ENCODE measurements at places on chromosomes 6 and 20. TPM values are rescaled to one million over a fixed set of nuclear protein-coding genes. Genes with fewer than 3 reads are reported as not detected.

GRCh38 chr6:79604583-79605037 lies 26.5 kb upstream of the SH3BGRL2 start:
- no peak for DNase-seq

- no peak for DNase-seq
These were observed 190.1 kb downstream of the CDH4 start for GRCh38 chr20:61442075-61442670.

GRCh38 chr6:2951728-2952127 lies 19.6 kb downstream of the SERPINB6 start:
- DNase-seq = no peak

WTAP gene
- total RNA-seq = 111 TPM

- DNase-seq = no peak
These were observed 1.1 kb downstream of the OCSTAMP start for GRCh38 chr20:46549188-46549972.

DNA sequence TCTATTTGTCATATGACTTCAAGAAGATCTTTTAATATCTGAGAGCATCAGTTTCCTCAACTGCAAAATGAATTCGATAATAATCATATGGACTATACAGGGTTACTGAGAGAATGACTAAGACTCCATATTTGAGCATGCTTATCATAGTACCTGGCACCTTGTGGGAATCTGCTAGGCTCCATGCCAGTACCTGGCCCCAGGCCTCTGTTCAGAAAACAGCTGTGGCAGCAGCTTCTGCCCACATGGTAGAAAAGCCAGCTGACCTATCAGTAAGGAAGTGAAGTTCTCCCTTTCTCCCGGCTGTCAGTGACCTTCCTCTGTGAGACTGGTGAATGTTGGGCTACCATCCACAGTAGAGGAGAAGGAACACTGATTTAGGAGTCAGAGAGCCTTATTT lies 574.9 kb upstream of the CHD6 start:
- DNase-seq = no peak

DNA sequence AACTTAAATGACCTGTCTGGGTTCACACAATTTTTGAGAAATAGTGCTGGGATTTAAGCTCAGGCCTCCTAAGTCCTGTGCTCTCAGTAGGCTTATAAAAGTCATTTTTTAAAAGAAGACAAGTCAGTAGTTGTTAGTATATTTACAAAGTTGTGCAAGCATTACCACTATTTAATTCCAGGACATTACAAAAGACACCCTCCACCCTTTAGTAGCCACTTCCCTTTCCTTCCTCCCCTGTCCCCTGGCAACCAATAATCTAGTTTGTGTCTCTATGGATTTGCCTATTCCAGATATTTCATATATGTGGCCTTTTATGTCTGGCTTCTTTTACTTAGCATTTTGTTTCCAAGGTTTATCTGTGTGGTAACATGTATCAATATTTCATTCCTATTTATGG lies 37.6 kb downstream of the HMGN3 start:
- no peak for DNase-seq

SPATS1 gene
- not detected for total RNA-seq

DNA sequence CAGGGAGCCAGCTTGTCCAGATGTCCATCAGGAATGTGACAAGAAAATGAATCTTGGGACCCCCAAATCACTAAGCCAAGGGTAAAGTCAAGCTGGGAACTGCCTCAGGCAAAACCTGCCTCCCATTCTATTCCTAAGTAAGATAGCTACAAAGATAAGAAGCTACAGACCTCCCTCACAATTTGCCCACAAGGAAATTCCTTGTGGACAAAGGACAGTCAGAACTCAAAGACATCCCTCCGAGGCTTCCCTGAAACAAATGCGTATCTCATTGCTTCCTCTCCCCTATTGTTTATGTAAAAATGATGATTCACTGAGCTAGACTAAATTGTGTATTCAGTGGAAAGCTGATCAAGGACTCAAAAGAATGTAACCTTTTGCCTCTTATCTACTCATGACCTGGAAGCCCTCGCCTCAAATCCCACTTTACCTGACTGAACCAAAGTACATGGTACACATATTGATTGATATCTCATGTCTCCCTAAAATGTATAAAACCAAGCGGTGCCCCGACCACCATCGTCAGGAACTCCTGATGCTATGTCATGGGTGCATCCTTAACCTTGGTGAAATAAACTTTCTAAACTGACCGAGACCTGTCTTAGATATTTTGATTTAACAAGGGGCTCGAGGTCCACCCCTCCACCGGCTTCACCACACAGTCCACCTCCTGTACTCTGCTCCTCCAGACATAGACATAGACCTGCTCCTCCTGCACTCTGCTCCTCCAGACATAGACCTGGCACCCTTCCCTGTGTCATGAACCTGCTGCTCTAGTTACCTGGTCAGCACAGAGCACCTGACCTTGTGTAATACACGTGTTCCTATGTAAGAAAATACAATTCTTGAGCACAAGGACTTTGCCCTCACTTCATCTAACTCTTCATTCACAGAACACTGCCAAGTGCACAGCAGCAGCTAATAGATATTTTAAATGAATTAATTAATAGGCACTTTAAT lies 81.4 kb downstream of the WDR27 start:
- no peak for DNase-seq

DNA sequence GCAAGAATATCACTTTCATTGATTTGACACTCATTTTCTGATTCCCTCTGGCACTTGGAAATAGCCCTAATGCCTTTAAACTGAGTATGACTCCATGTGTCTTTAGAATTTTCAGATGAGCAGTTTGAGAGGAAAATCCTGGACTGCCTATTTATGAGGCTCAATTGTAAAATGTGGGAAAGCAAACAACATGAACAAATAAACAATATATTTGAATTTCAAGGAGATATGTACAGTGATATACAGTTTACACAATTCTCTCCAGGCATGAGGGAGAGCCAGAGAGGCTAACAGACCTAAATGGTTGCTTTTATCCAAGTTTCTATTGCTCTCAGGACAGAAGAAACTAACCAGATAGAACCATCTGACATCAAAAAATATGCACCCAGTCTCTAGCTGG lies 748.2 kb upstream of the NRSN1 start:
- DNase-seq = no peak

GRCh38 chr20:63409066-63409833 lies 48.1 kb upstream of the CHRNA4 start:
- no peak for DNase-seq

DNA sequence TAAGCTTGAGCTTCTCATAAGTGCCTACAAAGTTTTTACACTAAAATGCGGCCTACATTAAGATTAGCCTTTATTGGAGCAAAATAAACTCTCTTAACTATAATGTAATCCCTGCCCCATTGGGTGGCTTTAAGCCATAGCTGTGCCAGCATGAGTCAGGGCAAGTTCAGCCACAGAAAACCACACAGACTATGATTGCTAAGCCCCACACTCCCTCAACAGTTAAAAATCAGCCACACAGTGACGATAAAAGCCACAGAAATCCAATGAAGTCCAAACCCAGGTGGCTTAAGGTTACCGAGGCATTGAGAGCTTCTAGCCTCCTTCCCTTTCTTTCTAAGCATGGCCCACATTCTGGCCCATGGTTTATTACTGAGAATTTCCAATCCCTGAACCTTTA lies 61.6 kb downstream of the GRM1 start:
- no peak for DNase-seq

MYB gene
- 0.72 TPM for total RNA-seq

DNA sequence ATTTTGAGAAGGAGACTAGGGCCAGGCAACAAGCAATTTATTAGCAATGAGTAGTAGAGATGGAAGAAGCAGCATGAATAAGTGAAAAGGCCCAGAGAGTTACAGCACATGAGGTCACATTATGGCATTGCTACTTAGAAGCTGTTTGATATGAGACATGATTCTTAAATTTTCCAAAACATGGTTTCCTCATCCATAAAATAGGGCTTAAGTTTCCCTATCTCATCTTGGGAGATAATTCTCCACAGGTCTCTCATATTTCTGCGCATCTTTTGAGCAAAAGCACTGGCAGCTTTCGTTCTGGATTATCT lies 656.1 kb downstream of the EPHA7 start:
- DNase-seq = peak; percentile 62

DNA sequence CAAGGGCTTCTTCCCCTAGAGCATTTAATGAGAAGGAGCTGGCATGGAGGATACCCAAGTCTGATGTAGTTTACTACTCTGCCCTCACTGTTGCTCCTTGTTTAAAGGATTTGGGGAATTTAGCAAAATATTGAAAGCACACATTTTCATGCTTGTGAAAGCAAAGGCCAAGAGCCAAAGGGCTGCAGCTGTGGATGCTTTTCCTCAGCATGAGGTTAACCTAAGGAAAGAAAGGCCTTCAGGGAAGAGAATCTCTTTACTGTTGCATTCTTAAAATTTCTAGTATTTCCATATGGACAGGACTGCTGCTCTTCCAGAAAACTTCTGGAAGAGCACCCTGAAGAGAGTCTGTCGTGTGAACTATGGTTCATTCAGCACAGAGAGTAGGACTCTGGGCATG lies 45.9 kb upstream of the SASH1 start:
- DNase-seq = peak; percentile 51

HCRTR2 gene
- total RNA-seq = 1.4 TPM

DNA sequence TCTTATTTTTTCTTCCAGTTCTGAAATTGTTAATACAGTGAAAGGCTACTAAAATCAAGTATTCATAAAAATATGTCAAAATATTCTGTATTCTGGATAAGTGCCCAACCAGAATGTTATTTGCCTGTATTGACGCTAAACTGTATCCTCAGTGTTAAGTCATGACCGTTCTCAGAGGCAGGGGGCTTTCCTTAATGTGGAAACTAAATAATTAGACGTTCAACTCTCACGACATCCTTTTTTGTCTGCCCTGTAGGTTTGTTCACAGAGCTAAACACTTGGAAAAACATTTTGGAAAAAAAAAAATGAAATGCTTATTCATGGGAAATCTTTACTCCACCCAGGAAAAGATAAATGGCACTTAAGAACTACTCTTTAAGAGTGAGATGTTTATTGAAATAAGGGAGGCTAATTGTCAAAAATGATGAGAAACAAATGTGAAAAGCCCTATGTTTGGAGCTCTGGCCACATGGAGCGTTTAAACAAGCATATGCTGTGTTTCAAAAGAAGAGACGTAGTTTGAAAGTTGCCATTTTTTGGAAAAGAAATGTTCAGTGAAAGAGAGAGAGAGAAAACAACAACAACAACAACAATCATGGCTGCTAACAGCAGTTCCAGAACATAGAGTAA lies 453.1 kb upstream of the MARCKS start:
- DNase-seq = no peak

- no peak for DNase-seq
These were observed 44.7 kb downstream of the TFEB start for GRCh38 chr6:41690541-41691330.

GRCh38 chr6:98308564-98308963 lies 525.8 kb upstream of the POU3F2 start:
- no peak for DNase-seq

LGSN gene
- 4.1 TPM for total RNA-seq

COL9A1 gene
- 9.4 TPM for total RNA-seq

EPPIN gene
- 6.3 TPM for total RNA-seq

SOBP gene
- 29.6 TPM for total RNA-seq

DNA sequence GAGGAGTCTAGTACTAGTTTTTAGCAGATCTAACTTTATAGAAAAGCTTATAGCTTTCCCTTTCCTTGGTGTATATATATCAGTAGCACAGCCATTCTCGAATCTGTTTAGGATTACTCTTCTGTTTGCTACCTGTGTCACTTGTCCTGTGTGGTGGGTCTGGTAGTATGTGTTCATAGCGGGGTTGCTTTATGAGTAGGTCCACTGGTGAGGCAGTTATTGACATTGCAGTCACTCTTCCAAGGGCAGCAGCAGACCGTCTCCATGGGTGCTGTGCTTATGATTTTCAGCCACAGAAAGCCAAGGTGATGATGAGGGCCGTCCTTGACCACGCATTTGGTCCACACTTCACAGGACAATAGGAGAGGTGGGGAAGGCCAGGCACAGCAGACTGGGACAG lies 171.5 kb downstream of the CDKAL1 start:
- no peak for DNase-seq

DNA sequence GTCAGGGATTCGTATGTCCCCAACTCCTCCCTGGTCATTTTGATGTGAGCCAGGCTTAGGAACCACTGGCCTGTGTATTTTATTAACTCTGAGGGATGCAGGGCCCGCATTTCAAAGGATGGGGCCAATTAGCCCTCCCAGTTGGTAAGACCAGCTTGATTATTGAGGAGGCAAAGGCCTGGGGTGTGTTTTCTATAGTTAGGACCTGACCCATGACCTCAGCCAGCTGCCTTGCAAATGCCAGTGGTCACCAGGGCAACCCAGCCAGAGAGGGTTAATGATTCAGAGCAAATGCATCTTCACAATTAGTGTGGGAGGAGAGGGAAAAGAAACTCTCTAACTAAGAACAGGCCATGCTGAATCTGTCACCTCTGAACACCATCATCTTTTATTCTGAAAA lies 835.4 kb downstream of the MAFB start:
- DNase-seq = no peak

- no peak for DNase-seq
These were observed 3.7 kb downstream of the ACSS1 start for GRCh38 chr20:25054096-25054820.

- DNase-seq = no peak
These were observed 5.4 kb downstream of the PPDPF start for GRCh38 chr20:63525971-63526370.

- DNase-seq = peak; percentile 44
These were observed 751.5 kb downstream of the EPHA7 start for GRCh38 chr6:92667843-92668242.

GNAS-AS1 gene
- total RNA-seq = 4.1 TPM

NMBR gene
- total RNA-seq = 0.48 TPM

DNA sequence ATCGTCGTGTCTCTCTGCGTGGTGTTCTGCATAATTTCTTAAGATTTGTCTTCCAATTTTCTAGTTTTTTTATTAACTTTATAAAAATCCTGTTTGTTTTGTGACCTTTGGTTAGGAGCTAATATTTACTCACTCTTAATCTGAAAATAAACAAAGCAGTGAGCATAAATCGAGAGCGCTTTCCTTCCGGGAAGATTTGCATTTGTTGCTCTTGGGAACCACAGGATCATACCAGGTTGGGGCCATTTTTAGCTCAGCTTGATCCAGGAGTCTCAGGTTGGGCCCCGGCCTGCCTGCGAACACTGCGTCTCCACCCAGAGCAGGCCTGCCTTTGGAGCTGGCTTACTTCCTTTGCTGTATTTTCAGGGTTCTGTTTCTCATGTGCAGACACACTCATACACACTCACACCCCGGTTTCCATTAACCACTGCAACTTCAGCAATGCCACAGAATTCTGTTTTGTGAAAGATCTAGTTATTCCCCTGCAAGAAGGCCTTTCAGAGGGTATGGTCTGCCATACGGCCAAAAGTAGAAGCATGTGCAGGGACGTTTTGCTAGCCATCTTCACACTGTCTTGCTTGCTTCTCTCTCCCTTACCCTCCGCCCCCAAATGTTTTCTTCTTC lies 17.3 kb downstream of the BPHL start:
- DNase-seq = no peak

HLA-DPA1 gene
- 24.8 TPM for total RNA-seq

GRCh38 chr20:44709797-44710196 lies 5.4 kb upstream of the CCN5 start:
- DNase-seq = no peak

- DNase-seq = no peak
These were observed 113.7 kb downstream of the FAM217A start for GRCh38 chr6:3965071-3965718.

- no peak for DNase-seq
These were observed 77.1 kb downstream of the JAG1 start for GRCh38 chr20:10596710-10597121.
